ENCODE measurements at places on chromosomes 5 and 9. TPM values are rescaled to one million over a fixed set of nuclear protein-coding genes. Genes with fewer than 3 reads are reported as not detected.

DNA sequence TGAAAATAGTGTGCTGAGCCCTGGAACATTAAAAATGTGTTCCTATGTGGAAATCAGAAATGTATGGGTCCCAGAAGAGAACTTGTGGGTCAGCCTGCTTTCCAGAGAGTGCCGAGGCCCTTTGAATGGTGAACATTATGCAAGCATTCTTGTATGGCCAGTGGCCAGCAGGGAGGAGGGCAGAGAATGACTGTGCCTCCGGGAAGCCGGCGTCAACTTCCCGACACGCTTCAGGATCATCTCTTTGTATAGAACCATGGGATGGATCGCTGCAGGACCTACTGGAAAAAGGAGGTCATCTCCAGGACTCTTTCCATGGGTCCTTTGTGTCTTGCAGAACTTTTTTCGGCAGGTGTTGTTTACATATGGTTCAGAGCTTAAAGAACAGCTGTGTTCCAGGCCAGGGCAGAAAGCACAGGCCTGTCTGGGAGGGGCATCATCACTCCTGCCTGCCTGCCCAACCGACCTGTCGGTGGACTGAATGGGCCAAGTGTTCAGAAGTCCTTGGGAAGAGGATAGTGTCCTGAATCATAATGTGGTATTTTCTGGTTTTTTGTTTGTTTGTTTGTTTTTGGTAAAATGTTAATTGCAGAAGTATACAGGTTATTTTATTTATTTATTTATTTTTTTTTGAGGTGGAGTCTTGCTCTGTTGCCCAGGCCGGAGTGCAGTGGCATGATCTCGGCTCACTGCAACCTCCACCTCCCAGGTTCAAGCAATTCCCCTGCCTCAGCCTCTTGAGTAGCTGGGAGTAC lies 9.0 kb downstream of the PRRC2B start:
- DNase-seq, result no peak

DNA sequence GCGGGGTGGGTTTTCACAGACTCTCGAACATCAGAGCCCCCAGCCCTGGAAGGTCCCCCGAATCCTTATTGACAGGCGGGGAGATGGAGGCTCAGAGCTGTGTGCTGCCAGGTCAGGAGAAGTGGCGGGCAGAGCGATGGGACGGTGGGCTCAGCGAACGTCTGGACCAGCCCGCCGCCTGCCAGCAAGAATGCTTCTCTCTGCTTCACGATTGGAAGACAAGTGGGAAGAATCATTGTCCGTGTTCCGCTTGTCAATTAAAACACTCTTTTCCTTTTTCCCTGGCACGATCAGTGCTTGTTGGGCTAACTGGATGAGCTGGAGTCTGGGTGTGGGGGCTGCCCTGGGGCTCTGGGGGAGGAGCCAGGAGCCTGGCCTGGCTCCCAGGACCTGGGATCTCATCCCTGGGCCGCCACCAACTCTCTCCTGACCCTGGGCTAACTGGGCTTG lies 1.6 kb downstream of the COL5A1 start:
- no peak for DNase-seq

Gene FKTN
- total RNA-seq, result 0.52 TPM

DNA sequence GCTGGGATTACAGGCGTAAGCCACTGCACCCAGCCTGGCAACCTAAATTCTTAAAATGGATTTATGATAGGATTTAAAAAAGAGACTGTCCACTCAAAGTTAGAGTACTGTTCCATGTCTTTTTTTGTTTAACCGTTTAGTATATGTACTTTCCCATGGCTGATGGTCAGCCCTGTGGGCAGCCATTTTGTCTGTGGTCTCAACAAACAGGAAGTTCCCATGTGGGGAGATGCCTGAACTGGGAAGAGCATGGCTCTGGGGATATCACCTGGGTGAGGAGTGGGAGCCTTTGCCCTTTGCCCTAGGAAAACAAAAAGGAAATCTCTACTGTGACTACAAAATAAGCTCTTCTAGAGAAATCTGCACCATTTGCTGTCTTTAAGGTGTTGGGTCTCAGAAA lies 27.5 kb upstream of the GNPDA1 start:
- no peak for DNase-seq

DNA sequence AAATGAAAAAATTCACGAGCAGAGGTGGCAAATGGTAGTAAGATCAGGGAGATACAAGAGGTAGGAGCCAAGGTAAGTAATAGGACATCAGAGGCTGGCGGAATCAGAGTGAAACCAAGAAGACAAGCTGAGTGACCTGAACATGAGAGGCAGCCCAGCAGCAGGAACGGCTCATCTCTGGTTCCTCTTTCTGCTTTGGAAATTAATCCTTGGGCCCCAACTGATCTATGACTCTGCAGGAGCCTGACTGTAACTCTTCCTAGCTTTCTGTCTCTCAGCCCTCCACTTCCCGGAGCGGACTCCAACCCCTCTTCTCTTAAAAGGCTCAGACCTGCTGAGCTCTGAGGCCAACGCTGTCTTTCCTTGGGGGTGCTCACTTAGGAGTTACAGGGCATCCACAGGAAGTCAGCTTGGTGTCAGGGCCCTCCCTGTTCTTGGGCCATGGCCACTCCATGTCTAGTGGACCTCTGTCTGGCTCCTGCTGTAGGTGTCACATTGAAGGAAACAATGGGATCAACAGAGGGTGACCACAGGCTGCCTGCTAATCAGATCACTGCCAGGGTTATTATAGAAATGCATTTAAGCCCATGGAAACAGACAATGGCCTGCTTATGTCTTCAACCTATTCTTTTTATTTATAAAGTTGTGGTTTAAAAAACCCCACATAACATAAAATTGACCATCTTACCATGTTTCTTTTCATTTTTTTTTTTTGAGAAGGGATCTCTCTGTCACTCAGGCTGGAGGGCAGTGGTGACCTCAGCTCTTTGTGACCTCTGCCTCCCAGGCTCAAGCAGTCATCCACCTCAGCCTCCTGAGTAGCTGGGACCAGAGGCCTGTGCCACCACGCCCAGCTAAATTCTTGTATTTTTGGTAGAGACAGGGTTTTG lies 22.5 kb upstream of the SHB start:
- no peak for DNase-seq

Gene GALNT12
- 8.1 TPM for total RNA-seq

- DNase-seq, result peak; percentile 76
These were observed 45.7 kb downstream of the SLC46A2 start for GRCh38 chr9:112844771-112845542.

DNA sequence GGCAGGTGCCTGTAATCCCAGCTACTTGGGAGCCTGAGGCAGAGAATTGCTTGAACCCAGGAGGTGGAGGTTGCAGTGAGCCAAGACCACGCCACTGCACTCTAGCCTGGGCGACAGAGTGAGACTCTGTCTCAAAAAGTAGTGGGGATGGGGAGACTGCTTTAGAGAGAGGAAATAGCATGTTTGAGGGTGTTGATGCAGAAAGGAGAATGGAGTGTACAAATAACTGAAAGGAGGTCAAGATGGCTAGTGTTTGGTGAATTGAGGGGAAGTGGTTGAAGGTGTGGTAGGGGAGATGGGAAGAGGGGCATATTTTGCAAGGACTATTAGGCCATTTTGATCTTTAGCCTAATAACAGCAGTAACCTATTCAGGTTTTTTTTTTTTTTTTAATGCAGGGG lies 18.2 kb downstream of the TENT2 start:
- DNase-seq, result no peak

DNA sequence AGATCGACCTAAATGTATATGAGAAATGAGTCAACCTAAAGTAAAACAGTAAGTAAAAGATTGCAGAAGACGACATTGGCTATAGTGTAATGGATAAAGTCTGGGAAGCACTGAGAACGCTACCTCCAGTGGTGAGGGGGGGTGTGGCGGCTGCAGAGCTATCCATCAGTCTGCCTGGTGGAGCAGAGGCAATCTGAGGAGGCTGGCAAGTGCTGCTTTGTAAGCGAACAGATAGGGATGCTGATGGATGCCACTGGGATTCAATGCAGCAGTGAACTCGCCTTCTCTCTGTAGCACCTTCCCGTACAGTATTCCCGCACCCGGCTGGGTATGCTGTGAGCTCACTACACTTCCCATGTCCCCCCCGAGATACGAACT lies 261.5 kb downstream of the NSG2 start:
- no peak for DNase-seq

- DNase-seq, result no peak
These were observed 233.2 kb downstream of the FBXL17 start for GRCh38 chr5:108148715-108149139.

DNA sequence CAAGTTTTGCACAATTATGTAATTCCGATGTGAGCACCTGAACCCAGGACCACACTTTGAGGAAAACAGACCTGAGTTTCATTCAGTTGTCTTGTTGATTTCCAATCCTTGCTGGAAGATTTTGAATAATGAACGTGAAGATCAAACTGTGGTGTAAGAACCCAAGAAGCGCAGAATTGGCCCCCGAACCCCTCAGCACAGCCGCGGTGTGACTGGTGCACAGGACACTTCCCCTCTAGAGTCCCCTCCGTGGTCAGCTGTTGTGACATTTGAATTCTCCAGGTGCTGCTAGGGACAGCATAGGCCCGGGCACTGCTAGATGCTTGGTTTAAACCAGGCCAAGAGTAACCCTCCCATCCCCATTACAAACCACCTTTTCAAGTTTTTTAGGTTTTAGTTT lies 1.7 kb downstream of the BRD3OS start:
- no peak for DNase-seq

GRCh38 chr5:30106596-30106995 lies 1086.9 kb upstream of the CDH6 start:
- DNase-seq, result no peak

Gene IL31RA
- total RNA-seq, result 0.89 TPM

DNA sequence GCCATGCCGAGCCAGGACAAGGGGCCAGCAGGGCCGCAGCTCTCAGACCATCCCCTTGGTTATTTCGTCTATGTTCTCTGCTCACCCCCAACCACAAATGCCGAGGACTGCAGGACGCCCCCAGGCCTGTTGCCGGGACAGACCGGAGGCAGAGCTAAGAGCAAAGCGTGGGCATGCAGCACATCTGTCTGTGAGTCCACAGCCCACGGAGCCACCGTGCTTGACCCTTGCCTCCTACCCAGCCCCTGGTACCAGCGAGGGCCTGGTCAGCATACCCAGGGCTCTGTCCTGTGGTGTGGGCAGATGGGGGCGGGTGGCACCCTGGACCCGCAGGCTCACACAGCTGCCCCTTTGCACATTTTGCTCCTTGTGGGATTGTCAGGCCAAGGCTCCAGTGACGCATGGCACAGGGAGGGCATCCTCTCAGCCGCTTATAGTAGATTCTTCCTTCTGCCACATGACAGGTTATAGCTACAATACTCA lies 4.7 kb downstream of the BRD3 start:
- DNase-seq, result no peak

Gene FOXE1
- 0.06 TPM for total RNA-seq

- DNase-seq, result no peak
These were observed 15.4 kb downstream of the SFXN1 start for GRCh38 chr5:175493726-175494125.

DNA sequence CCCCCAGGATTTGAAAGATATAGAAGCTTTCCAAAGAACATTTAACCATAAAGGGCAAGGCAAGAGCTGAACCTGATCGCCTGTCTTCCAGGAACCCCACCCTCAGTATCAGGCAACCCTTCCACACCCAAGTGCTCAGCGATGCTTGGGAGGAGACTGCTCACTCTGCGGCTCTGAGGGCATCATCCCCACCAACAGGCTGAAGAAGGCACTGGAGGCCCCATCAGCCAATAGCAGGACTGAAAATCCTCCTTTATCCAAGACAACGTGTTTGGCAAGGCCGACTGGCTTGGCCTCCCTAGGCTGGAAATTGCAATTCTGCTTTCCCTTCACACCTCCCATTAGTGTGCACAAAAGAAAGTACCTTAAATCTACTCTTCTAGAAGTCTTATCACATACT lies 1.4 kb upstream of the PPP2CA start:
- DNase-seq, result peak; percentile 14

- DNase-seq, result no peak
These were observed 14.0 kb upstream of the MLANA start for GRCh38 chr9:5876711-5877110.

Gene CLTA
- 127 TPM for total RNA-seq

Gene PCDHGA12
- 0.16 TPM for total RNA-seq

GRCh38 chr5:11640158-11640873 lies 263.9 kb downstream of the CTNND2 start:
- no peak for DNase-seq

DNA sequence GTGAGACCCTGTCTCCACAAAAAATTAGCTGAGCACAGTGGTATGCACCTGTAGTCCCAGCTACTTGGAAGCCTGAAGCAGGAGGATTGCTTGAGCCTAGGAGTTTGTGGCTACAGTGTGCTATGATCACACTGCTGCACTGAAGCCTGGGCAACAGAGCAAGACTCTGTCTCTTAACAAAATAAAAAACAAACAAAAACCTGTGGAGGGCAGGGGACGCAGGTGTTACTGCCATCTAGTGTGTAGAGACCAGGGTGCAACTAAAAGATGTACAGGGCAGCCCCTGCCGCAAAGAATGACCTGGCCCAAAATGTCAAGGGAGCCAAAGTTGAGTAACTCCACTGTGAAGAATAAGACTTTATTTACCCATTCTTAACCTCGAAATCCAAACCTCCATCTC lies 27.1 kb downstream of the ASPN start:
- no peak for DNase-seq

DNA sequence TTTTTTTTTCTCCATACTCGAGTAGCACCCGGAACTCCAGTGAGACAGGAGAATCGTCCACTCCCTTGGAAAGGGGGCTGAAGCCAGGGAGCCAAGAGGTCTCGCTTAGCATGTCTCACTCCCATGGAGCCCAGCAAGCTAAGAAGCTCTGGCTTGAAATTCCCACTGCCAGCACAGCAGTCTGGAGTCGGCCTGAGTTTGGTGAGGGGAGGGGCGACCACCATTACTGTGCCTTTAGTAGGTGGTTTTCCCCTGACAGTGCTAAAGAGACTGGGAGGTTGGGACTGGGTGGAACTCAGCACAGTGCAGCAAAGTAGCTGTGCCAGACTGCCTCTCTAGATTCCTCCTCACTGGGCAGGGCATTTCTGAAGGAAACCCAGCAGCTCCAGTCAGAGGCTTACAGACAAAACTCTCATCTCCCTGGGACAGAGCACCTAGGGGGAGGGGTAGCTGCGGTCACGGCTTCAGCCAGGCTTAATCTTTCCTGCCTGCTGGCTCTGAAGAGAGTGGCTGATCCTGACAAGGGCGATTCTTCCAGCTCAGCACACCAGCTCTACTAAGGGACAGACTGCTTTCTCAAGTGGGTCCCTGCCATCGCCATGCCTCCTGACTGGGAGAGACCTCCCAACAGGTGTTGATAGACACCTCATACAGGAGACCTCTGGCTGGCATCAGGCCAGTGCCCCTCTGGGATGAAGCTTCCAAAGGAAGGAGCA lies 414.5 kb upstream of the ZNF608 start:
- no peak for DNase-seq

DNA sequence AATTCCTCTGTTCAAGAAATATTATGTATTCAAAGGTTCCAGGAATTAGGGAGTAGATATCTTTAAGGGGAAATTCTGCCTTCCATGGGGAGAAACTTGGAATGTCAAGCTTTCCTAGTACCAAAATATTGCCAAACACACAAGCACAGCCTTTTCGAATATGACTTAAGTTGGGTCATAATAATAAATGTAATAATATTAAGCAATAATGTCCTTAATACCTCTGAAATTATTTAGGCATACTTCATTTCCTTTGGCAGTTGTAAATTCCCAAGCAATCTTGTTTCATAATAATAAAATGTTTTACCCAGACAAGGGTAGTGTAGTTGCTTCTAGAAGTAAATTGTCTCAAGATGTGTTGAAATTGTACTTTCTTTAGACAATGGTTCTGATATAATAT lies 630.3 kb upstream of the CDH18 start:
- no peak for DNase-seq

GRCh38 chr5:156188016-156188415 lies 138.9 kb upstream of the SGCD start:
- no peak for DNase-seq
